Lung (tissue), 17 donors: ENCODE measurements at places on chromosomes 16 and 17. TPM values are rescaled to one million over a fixed set of nuclear protein-coding genes. Genes with fewer than 3 reads are reported as not detected.

GRCh38 chr17:13784434-13785095 lies 182.8 kb upstream of the HS3ST3A1 start:
- H3K4me3 ChIP-seq: no peak overlapping the region
- H3K27ac ChIP-seq: no peak overlapping the region
- peak; percentile 49 for DNase-seq
- no peaks in the 10 kb centered on the region for H3K36me3 ChIP-seq

DNA sequence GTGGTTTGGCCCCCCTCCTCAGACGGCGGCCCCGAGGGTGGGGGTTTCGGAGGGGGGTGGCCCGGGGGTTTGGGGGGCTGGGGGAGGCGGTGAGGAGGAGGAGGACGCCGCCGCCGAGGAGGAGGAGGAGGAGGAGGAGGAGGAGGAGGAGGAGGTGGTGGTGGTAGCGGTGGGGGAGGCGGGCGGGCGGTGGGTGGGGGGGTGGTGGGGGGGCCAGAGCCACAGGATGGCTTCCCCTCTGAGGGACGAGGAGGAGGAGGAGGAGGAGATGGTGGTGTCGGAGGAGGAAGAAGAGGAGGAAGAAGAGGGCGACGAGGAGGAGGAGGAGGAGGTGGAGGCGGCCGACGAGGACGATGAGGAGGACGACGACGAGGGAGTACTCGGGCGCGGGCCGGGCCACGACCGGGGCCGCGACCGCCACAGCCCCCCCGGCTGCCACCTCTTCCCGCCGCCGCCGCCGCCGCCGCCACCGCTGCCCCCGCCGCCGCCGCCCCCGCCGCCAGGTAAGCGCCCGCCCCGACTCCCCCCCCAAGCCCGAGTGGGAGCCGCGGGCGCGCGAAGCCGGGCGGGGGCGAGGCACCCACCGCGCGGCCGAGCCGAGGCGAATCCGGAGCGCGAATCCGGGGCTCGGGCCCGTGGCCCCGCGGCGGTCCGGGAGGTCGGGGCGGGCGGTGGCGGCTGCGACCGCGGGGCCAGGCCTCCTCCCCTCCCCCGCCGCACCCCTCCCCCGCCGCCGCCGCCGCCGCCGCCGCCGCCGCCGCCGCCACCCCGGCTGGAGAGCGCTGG lies 3.8 kb upstream of the CHD3 start:
- peaks cover 14% of the 10 kb centered on the region for H3K36me3 ChIP-seq
- peak overlapping the region; percentile 91 for H3K27ac ChIP-seq
- peak; percentile 53 for DNase-seq
- peak overlapping the region; percentile 63 for H3K4me3 ChIP-seq

- H3K36me3 ChIP-seq: peaks cover 5% of the 10 kb centered on the region
- H3K27ac ChIP-seq: no peak overlapping the region
Measured at GRCh38 chr17:79082311-79083190, 7.9 kb downstream of the ENGASE start.

GRCh38 chr16:14148569-14148968 lies 77.5 kb downstream of the MRTFB start:
- H3K4me3 ChIP-seq: no peak overlapping the region
- no peaks in the 10 kb centered on the region for H3K36me3 ChIP-seq
- peaks cover 3% of the 10 kb centered on the region for H3K4me1 ChIP-seq

- no peaks in the 10 kb centered on the region for H3K4me1 ChIP-seq
- H3K27ac ChIP-seq: no peak overlapping the region
- H3K36me3 ChIP-seq: no peaks in the 10 kb centered on the region
- no peak overlapping the region for H3K4me3 ChIP-seq
- DNase-seq: no peak
Measured at GRCh38 chr17:65278820-65279184, 141.6 kb downstream of the RGS9 start.

DNA sequence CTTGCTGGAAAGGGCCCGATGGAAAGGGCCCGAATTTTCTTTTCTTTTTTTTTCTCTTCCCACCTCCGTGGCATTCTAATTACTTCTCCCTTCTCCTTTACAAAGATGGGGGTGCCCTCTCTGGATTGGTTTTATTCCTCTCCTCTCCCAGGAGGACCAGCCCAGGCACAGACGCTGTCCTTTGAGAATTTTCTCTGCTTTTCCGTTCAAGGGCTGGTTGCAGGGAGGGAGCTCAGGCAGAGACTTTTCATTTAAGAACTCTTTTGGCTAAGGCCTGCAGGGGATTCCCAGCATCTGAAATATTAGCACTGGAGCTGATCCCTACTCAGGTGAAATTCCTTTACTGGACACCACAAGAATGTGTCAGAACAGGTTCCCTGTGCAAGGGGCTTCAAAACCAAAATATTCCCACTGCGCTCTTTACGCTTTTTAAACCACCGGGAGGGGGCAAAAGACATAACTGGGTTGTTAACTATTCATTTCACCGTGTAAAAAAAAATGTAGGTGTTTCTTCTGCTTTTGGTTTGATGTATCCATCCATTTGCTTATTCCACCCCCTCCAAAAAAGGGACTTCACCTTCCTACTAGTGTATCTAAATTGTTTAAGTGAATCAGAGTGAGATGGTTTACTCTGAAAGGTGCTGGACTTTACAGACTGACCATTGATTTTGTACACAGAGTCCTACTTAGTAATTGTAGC lies 1.4 kb downstream of the NFAT5 start:
- H3K27ac ChIP-seq: peak overlapping the region; percentile 99
- peaks cover 1% of the 10 kb centered on the region for H3K36me3 ChIP-seq
- DNase-seq: peak; percentile 85
- no peaks in the 10 kb centered on the region for H3K27me3 ChIP-seq

DNA sequence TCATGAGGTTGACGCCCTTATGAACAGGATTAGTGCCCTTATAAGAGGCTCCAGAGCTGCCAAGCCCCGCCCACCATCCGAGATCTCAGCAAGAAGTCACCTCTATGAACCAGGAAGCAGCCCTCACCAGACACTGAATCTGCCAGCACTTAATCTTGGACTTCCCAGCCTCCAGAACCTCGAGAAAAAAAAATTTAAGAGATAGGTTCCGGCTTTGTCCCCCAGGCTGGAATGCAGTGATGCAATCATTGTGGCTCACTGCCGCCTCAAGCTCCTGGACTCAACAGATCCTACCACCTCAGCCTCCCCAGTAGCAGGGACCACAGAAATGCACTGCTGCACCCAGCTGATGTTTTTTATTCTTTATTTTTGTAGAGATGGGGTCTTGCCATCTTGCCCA lies 22.5 kb upstream of the ADCY9 start:
- H3K36me3 ChIP-seq: no peaks in the 10 kb centered on the region
- DNase-seq: no peak
- H3K4me1 ChIP-seq: no peaks in the 10 kb centered on the region
- no peak overlapping the region for H3K27ac ChIP-seq
- H3K27me3 ChIP-seq: no peaks in the 10 kb centered on the region

- no peaks in the 10 kb centered on the region for H3K27me3 ChIP-seq
- H3K4me3 ChIP-seq: no peak overlapping the region
- H3K36me3 ChIP-seq: peaks cover 2% of the 10 kb centered on the region
- DNase-seq: no peak
- H3K4me1 ChIP-seq: peaks cover 16% of the 10 kb centered on the region
Measured at GRCh38 chr17:42667088-42667951, 8.2 kb downstream of the TUBG2 start.

- H3K27me3 ChIP-seq: no peaks in the 10 kb centered on the region
- H3K27ac ChIP-seq: peak overlapping the region; percentile 100
- H3K4me3 ChIP-seq: peak overlapping the region; percentile 100
- no peaks in the 10 kb centered on the region for H3K4me1 ChIP-seq
Measured at GRCh38 chr17:76736349-76737081, 616 bp downstream of the SRSF2 start.

DNA sequence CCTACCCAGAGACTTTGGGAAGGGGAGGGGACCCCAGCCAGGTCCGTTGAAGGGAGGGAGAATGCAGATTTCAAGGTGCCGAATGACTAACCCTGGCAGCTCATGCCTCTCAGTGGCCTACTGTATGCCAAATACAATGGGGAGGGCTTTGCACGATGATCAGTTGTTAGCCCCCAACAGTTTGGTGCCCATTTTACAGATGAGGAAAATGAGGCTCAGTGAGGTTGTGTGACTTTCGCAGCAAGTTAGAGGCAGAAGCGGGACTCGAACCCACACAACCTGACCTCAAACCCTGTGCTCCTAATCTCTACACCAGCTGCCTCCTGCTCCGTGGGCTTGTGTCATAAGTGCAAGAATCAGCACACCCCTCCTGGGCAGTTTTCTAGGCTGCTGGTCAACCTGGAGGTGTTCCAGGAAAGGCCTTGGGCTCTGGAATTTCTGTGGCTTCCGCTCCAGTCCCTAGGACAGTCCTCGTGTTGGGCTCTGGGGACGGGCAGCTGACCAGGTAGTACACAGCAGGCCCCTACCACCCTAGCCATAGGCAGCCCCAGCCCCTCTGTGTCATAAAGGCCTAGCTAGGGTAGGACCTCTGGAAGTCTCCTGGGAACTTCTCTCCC lies 11.9 kb upstream of the NAGPA start:
- H3K36me3 ChIP-seq: no peaks in the 10 kb centered on the region
- H3K27me3 ChIP-seq: no peaks in the 10 kb centered on the region
- no peak overlapping the region for H3K4me3 ChIP-seq
- H3K4me1 ChIP-seq: no peaks in the 10 kb centered on the region
- H3K27ac ChIP-seq: no peak overlapping the region

- peak within 1 kb of the TSS; percentile 2 for H3K4me3 ChIP-seq
- H3K27ac ChIP-seq: no peak within 1 kb of the TSS
- no peaks in the 10 kb centered on the region for H3K4me1 ChIP-seq
- H3K27me3 ChIP-seq: peaks cover 43% of the 10 kb centered on the region
- H3K36me3 ChIP-seq: no peaks in the 10 kb centered on the region
Measured at GRCh38 chr17:42180922-42181850, at the start of gene KCNH4. Gene KCNH4 (minus strand): TSS chr17:42181142. CDS start chr17:42180945, 197 bp downstream.

DNA sequence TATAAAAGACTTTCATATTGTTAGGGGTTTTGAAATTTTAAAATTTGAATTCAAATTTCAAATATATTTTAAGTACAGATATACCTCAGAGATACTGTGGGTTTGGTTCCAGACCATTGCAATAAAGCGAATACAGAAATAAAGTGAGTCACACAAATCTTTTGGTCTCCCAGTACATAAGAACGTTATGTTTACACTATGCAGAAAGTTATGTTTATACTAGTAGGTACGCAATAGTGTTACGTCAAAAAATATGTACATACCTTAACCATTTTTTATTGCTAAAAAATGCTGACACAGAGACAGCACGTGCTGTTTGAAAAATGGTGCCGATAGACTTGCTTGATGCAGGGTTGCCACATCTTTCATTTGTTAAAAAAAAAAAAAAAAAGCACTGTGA lies 19.7 kb downstream of the NUP88 start:
- no peaks in the 10 kb centered on the region for H3K4me1 ChIP-seq
- no peak overlapping the region for H3K4me3 ChIP-seq
- DNase-seq: no peak
- H3K27me3 ChIP-seq: no peaks in the 10 kb centered on the region
- H3K27ac ChIP-seq: no peak overlapping the region

- no peaks in the 10 kb centered on the region for H3K36me3 ChIP-seq
- no peaks in the 10 kb centered on the region for H3K27me3 ChIP-seq
- no peak overlapping the region for H3K27ac ChIP-seq
- no peaks in the 10 kb centered on the region for H3K4me1 ChIP-seq
- no peak overlapping the region for H3K4me3 ChIP-seq
- no peak for DNase-seq
Measured at GRCh38 chr17:75571885-75572215, 15.8 kb upstream of the MYO15B start.

DNA sequence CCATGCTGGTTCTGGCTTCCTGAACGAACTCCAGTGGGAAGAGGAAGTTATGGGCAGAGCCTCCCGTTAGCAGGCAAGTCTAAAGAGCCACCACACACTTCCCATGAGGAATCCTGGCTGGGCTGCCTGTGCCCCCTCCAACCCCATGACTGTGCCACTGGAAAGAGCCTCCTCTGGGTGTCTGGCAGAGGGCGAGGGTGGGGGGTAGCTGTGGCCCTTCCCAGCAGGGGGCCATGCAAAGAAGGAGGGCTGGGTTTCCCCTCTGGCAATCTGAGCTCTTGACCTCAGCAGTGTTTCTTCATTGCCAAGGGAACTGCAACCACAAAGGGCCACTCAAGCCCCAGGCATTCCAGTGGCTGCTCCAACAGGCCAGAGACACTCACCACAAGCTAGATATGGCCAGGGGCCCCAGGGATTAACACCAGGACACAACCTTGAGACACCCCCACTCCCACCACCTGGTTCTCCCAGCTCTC lies 1.7 kb upstream of the RRAD start:
- H3K4me1 ChIP-seq: no peaks in the 10 kb centered on the region
- peak; percentile 71 for DNase-seq
- H3K36me3 ChIP-seq: peaks cover under 1% of the 10 kb centered on the region
- H3K27ac ChIP-seq: peak overlapping the region; percentile 88

DNA sequence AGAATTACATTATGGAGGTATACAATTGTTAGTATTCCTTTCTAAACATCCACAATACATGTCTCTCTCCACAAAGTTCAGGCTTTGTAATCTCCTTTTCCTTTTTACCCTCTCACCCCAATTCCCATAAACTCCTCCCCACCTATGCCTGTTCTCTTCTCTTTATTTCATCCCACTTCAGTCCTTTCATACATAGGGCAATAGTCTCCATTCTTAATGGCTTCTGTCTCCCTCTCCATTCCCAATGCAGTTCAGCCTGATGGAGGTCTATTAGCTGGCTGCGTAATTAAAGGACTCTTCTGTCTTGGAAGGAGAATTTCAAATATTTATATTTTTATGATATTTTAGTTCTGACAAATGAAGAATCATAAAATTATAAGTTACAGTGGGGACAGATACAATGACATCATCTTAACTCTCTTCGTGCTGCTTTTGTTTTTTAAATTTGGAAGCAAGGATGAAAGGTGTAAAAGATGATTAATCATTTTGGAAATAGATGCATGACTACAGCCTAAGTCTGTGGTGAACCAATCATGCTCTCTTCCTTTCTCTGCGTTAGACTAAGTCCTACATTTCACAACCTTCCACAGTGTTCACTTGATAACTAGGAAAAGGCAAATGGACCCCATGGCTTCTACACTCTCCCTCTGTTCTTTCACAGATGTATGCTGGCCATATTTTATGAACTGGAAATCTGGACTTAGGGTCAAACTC lies 11.2 kb upstream of the FAM20A start:
- no peak for DNase-seq
- H3K27me3 ChIP-seq: no peaks in the 10 kb centered on the region

- no peak overlapping the region for H3K4me3 ChIP-seq
- no peak overlapping the region for H3K27ac ChIP-seq
- DNase-seq: no peak
- H3K4me1 ChIP-seq: peaks cover 15% of the 10 kb centered on the region
- no peaks in the 10 kb centered on the region for H3K27me3 ChIP-seq
Measured at GRCh38 chr17:37546302-37546701, 56.6 kb downstream of the DUSP14 start.

- H3K4me3 ChIP-seq: no peak overlapping the region
- no peak for DNase-seq
- no peaks in the 10 kb centered on the region for H3K4me1 ChIP-seq
- H3K27ac ChIP-seq: peak overlapping the region; percentile 60
Measured at GRCh38 chr16:81003610-81004460, 2.9 kb downstream of the CMC2 start.

DNA sequence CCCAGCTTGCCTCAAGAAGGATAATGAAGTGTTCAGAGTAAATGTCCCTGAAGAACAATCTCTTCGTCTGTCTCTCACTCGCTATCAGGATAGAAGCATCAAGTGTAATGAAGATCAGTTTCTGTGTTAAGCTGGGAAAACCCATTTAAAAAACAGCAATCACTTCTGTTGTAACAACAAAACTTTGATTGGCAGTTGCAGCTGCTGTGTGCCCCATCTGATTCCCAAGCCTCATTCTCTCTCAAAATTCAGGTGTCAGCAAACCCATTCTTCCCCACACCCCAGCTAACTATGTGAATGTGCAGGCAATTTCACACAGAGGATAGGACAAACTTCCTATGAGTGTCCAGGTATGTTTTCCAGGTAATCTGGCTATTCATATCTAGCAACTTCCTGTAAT lies 2.4 kb upstream of the HNF1B start:
- no peak overlapping the region for H3K27ac ChIP-seq
- no peak for DNase-seq

PMP22 gene
- total RNA-seq: 113 TPM

CDK3 gene
- 7.8 TPM for total RNA-seq

PYDC1 gene
- not detected for total RNA-seq

WFDC1 gene
- 6.5 TPM for total RNA-seq

TM4SF5 gene
- not detected for total RNA-seq

HOXB5 gene
- 2.9 TPM for total RNA-seq

AOC2 gene
- 2.4 TPM for total RNA-seq
